ENCODE measurements at places on chromosomes 3 and 15. TPM values are rescaled to one million over a fixed set of nuclear protein-coding genes. Genes with fewer than 3 reads are reported as not detected.

Gene GRAMD2A
- total RNA-seq: 0.82 TPM

Gene GOLGA8T
- 1.8 TPM for total RNA-seq

Gene DPPA2
- total RNA-seq: 0.41 TPM

Gene CCRL2
- 2.6 TPM for total RNA-seq

Gene GOLGA8N
- total RNA-seq: 16.7 TPM

Gene GDPGP1
- 8.3 TPM for total RNA-seq

Gene C15orf62
- total RNA-seq: 0.12 TPM

Gene IL20RB
- total RNA-seq: 0.12 TPM

Gene BFSP2
- not detected for total RNA-seq

Gene EPHB3
- total RNA-seq: 45.3 TPM

Gene CCDC39
- not detected for total RNA-seq

Gene PARP14
- total RNA-seq: 37.4 TPM

Gene ARPIN
- total RNA-seq: 21.7 TPM

Gene COL6A5
- 0.06 TPM for total RNA-seq

Gene GNB4
- 37.4 TPM for total RNA-seq

Gene GALNT15
- 9.9 TPM for total RNA-seq

Gene CHRFAM7A
- 5.0 TPM for total RNA-seq

Gene MINDY4B
- not detected for total RNA-seq

Gene DNAH12
- 0.41 TPM for total RNA-seq

Gene IGSF11
- total RNA-seq: 4.8 TPM

Gene LRRC34
- total RNA-seq: 8.3 TPM

Gene FSTL1
- 397 TPM for total RNA-seq

Gene CYP1A2
- total RNA-seq: not detected

All from metanephros (tissue), 2 donors.